ENCODE measurements at places on chromosomes 7 and 10.

DNA sequence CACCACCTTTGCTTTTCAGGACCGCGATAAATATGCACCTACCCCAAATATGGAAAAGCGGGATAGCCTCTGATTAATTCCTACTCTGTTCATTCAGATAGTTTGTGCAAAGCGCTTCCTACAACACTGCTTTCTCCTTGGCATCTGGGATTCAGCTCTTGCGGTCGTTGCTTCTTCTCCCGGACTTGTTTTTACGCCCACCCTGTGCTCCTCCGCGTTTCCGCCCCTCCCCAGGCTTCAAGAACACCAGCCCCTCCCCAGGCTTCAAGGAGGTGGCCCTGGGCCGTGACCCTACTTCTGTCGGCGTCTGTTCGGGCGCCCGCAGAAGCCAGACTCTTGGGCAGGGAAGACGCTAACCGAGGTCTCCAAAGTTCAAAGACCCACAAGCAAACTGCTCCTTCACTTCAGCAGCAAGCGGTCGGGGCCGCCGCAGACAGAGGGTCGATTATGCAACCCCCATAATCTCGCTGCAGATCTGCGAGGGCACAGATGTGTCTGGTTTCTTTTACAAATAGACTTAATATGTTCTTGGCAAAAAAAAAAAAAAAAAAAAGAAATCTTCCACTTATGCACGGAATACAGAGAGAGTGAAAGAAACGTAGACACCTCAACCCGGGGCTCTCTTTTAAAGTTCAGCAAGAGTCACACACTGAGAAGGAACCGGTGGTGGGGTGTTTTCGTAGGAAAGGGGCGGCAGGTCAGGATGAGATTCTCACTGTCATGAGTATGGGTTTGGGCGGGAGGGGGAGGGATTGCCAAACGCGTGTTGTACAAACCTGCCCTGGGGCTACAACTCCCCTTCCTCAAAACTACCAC is 1.9 kb downstream of the DLX5 start:
- H3K36me3 ChIP-seq = peaks cover 7% of the 10 kb centered on the region
- H3K4me3 ChIP-seq = no peak overlapping the region
- no peak for DNase-seq
- H3K27ac ChIP-seq = peak overlapping the region; percentile 20
- H3K4me1 ChIP-seq = peaks cover 44% of the 10 kb centered on the region
- H3K27me3 ChIP-seq = peaks cover 93% of the 10 kb centered on the region

DNA sequence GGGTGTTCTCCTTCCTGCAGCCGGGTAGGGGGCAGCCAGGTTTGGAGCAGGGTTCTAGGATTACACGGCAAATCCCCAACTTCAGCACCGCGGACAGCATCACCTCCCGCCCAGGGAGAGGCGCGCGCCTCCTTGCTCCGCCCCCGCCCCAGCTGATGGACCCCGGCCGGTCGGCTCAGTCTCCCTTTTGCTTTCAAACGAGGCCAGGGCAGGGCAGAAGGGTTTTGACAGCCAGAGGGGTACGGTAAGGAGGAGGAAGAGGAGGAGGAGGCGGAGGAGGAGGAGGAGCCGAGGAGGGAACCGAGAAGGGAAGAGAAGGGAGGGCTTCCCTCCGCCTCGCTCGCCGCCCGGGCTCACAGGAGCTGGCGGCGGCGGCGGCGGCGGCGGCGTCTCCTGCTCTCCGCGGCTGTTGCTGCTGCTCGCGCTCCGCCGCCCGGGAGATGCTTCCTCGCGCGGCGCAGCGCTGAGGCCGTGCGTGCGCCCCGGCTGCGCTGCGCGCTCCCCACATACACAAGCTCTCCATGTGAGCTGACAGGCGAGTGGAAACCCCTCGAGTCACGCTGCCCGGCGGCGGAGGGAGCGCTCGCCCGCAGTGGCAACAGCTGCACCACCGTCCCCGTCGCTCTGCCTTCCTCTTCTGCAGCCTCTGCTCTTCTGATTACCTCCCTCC is 615 bp upstream of the CNTNAP2 start:
- peak; percentile 47 for DNase-seq
- no peaks in the 10 kb centered on the region for H3K36me3 ChIP-seq
- peaks cover 6% of the 10 kb centered on the region for H3K4me1 ChIP-seq
- no peak overlapping the region for H3K27ac ChIP-seq

- H3K4me1 ChIP-seq = peaks cover under 1% of the 10 kb centered on the region
- no peak for DNase-seq
- H3K27ac ChIP-seq = no peak overlapping the region
- peaks cover 13% of the 10 kb centered on the region for H3K27me3 ChIP-seq
Observed at GRCh38 chr7:2856388-2857169, 12.5 kb upstream of the GNA12 start.

- H3K4me3 ChIP-seq = no peak overlapping the region
- DNase-seq = no peak
- H3K4me1 ChIP-seq = no peaks in the 10 kb centered on the region
- no peak overlapping the region for H3K27ac ChIP-seq
- H3K27me3 ChIP-seq = no peaks in the 10 kb centered on the region
Observed at GRCh38 chr7:11172835-11173234, 199.2 kb downstream of the PHF14 start.

DNA sequence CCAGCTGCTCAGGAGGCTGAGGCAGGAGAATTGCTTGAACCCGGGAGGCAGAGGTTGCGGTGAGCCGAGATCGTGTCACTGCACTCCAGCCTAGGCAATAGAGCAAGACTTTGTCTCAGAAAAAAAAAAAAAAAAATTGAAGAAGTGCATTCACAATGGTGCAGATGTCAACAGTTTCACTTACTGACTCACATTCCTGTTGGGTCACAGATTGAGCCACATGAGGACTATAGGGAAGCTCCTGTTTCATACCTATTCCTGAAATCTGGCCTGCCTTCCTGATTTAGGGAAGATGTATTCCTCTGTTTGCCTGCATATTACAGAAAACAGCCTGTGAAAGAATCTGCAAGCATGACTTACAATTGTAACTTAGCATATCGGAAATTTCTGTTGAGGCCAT is 78.2 kb downstream of the AKR1C4 start:
- DNase-seq = no peak
- peaks cover 22% of the 10 kb centered on the region for H3K4me1 ChIP-seq
- H3K4me3 ChIP-seq = no peak overlapping the region
- peaks cover 12% of the 10 kb centered on the region for H3K36me3 ChIP-seq

- H3K27me3 ChIP-seq = no peaks in the 10 kb centered on the region
- H3K4me3 ChIP-seq = no peak overlapping the region
- no peaks in the 10 kb centered on the region for H3K36me3 ChIP-seq
- H3K27ac ChIP-seq = no peak overlapping the region
- H3K4me1 ChIP-seq = no peaks in the 10 kb centered on the region
Observed at GRCh38 chr7:15197042-15197977, 294.8 kb upstream of the DGKB start.

GRCh38 chr7:68537051-68537773 is 1061.1 kb upstream of the AUTS2 start:
- H3K27me3 ChIP-seq = no peaks in the 10 kb centered on the region
- H3K4me3 ChIP-seq = no peak overlapping the region
- no peak for DNase-seq
- no peaks in the 10 kb centered on the region for H3K4me1 ChIP-seq

DNA sequence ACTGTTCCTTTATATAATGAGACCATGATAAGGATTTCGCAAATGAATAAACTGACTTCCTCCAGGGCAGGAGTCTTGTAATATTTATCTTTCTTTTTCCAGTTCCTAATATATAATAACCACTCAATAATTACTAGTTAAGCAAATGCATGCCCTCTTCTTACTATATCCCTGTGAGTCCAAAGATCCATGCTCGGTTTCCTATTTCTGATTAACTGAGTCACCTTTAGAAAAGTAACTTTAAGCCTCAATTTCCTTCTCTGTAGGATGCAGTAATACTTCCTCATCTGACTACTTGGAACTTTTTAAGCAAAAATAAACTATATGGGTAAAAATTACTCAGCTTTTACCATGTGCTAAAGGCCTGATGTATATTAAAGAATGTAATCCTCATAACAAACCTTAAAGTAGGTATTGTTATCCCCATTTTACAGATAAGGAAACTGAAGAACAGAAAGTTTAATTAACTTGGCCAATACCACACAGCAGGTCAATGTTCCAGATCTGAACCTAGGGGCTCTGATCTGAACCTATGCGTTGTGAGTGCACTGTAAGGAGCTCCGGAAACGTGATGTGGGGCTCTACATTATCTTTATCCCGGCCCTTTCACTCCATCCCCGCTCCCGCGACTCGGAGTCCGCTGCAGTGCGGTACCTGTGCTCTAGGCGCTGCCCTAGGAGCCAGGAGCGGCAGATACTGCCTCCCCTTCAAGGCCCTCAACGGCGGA is 458 bp downstream of the COX15 start:
- no peaks in the 10 kb centered on the region for H3K27me3 ChIP-seq
- peaks cover 36% of the 10 kb centered on the region for H3K36me3 ChIP-seq
- peaks cover 26% of the 10 kb centered on the region for H3K4me1 ChIP-seq
- peak overlapping the region; percentile 99 for H3K27ac ChIP-seq
- no peak for DNase-seq

All from activated CD8-positive, alpha-beta T cell treated with anti-CD3 and anti-CD28 coated beads, Interleukin-2, amount 10 ng/mL, durations not matched to agents 7 days and 5 days (primary cell).